ENCODE measurements at places on chromosomes 4 and X. TPM values are rescaled to one million over a fixed set of nuclear protein-coding genes. Genes with fewer than 3 reads are reported as not detected.

Gene CFAP99
- not detected for total RNA-seq

GRCh38 chrX:15873566-15873965, 19.0 kb upstream of the AP1S2 start:
- no peak overlapping the region for H3K27ac ChIP-seq
- H3K36me3 ChIP-seq = no peaks in the 10 kb centered on the region
- no peaks in the 10 kb centered on the region for H3K4me1 ChIP-seq
- H3K27me3 ChIP-seq = peaks cover 2% of the 10 kb centered on the region
- no peak overlapping the region for H3K4me3 ChIP-seq
- DNase-seq = no peak

- H3K27ac ChIP-seq = no peak overlapping the region
- H3K4me3 ChIP-seq = no peak overlapping the region
- no peak for DNase-seq
Observed at GRCh38 chr4:168837922-168838321, 172.1 kb downstream of the CBR4 start.

DNA sequence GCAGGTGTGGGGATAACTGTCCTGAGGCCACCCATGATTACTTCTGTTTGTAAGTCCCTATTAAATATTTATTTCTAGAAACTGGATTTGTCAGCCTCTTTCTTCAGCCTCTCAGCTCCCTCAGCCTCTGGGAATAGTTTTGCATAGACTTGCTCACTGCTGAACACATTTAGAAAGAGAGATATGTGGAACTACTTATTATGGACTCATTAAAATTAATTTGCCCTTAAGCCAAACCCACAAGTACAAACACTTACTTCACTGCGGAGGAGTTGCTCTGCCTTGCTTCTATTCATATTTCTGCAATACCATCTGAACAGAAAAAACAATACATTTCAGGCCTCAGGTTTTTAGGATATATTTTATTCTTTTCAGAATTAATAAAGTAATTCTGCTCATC, 22.4 kb upstream of the TXK start:
- no peak overlapping the region for H3K27ac ChIP-seq
- no peaks in the 10 kb centered on the region for H3K27me3 ChIP-seq
- H3K36me3 ChIP-seq = peaks cover 22% of the 10 kb centered on the region
- H3K4me3 ChIP-seq = no peak overlapping the region
- no peaks in the 10 kb centered on the region for H3K4me1 ChIP-seq

GRCh38 chrX:31715675-31716074, 643.8 kb upstream of the FTHL17 start:
- H3K27ac ChIP-seq = no peak overlapping the region
- DNase-seq = no peak
- H3K4me1 ChIP-seq = no peaks in the 10 kb centered on the region
- H3K4me3 ChIP-seq = no peak overlapping the region
- H3K36me3 ChIP-seq = no peaks in the 10 kb centered on the region

GRCh38 chr4:96637971-96638412, 798.1 kb downstream of the PDHA2 start:
- no peak for DNase-seq
- H3K36me3 ChIP-seq = no peaks in the 10 kb centered on the region
- no peaks in the 10 kb centered on the region for H3K27me3 ChIP-seq
- H3K4me3 ChIP-seq = no peak overlapping the region
- no peak overlapping the region for H3K27ac ChIP-seq

GRCh38 chr4:14334166-14334565, 668.1 kb upstream of the CPEB2 start:
- H3K4me3 ChIP-seq = no peak overlapping the region
- no peak for DNase-seq
- H3K27ac ChIP-seq = no peak overlapping the region
- H3K36me3 ChIP-seq = no peaks in the 10 kb centered on the region

Gene CHM
- total RNA-seq = 18.3 TPM

- H3K4me1 ChIP-seq = peaks cover 4% of the 10 kb centered on the region
- no peak for DNase-seq
- H3K36me3 ChIP-seq = peaks cover 37% of the 10 kb centered on the region
- no peaks in the 10 kb centered on the region for H3K27me3 ChIP-seq
Observed at GRCh38 chr4:88021824-88022223, 14.4 kb downstream of the PKD2 start.

Measured in activated CD4-positive, alpha-beta T cell treated with anti-CD3 and anti-CD28 coated beads, Interleukin-2, amount 10 ng/mL, durations not matched to agents 7 days and 5 days (primary cell).